ENCODE measurements at places on chromosomes 16 and 17.

- DNase-seq = no peak
Measured at GRCh38 chr16:50209546-50210265, 56.6 kb downstream of the TENT4B start.

DNA sequence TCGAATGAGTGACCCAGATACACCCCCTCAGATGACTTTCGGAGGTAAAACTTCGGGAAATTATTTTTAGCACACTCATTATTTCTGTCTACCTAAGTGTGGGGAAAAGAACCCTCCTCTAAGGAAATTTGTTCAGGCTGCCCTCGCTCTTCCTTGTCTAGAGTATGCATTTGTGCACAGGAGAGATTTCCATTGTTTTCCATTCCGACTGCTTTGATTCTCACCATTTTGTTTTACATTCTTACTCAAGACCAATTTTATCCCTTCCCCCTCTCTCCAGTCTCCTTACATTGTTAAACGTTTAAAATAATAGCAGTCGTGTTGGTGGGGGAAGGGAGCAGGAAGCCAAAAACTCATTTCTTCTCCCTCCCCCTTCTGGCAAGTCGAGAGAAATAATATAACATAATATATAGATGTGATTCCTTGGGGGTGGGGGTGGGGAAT lies 1.5 kb upstream of the CHD3 start:
- DNase-seq = no peak

GRCh38 chr17:17387498-17388362 lies 84.6 kb downstream of the NT5M start:
- DNase-seq = no peak

GRCh38 chr17:16425698-16426659 lies 10.6 kb downstream of the TRPV2 start:
- no peak for DNase-seq

- DNase-seq = no peak
Measured at GRCh38 chr16:85641776-85642176, 28.7 kb downstream of the GSE1 start.

DNA sequence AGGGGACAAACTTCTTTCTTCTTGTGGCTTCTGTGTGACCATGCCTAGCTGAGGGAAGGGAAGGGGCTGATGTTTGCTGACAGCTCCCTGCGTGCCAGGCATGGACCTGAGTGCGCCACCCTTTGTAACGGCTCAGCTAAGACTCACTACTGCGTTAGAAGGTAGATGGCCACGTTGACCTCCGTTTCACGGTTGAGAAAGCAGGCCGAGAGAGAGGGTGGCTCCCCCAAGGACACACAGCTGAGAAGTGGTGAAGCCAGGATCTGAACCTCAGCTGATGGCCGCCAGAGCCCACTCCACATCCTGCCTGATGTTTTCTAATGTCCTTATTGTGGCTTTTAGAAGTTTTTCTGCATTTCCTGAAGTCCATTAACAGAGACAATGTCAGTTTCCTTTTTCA lies 45.1 kb downstream of the RGS9 start:
- DNase-seq = no peak

GRCh38 chr16:30069611-30070462 lies 4.3 kb downstream of the ALDOA start:
- DNase-seq = no peak

DNA sequence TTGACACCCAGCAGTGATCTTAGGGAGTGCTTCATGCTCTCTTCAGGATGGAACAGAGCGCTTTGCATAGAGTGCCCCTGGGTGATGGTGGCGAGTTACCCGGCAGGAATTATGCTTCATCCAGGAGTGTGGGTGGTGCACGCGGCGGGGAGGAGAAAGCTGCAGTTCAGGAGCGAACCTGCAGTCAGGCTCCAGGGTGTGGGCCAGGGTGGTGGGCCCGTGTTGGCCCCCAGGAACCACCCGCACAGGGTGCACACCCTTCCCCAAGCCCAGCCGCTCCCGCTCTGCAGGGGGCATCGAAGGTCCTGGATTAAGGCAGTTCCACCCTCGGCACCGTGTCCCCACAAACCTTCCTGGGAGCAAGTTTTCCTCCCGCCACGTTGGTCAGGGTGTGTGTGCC lies 3.9 kb downstream of the RAB40C start:
- DNase-seq = no peak

DNA sequence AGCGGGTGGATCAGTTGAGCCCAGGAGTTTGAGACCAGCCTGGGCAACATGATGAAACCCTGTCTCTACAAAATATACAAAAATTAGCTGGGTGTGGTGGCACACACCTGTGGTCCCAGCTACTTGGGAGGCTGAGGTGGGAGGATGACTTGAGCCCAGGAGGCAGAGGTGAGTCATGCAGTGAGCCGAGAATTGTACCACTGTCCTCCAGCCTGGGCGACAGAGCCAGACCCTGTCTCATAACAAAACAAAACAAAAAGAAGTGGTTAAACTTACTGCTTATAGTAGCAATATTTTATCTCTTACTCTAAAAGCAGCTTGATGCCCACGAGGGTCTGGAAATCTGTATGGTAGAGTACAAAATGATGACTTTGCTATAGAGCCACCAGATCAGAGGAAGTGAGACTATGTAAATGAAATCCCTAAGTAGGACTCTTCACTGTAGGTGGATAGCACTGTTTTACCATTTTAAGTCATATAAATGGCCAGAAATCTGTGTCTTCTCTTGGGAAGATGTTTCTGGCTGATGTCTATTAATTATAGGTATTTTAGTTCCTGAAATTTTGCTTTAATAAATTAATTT lies 60.4 kb upstream of the MRC2 start:
- DNase-seq = no peak

GRCh38 chr17:72304859-72305258 lies 184.0 kb downstream of the SOX9 start:
- no peak for DNase-seq

DNA sequence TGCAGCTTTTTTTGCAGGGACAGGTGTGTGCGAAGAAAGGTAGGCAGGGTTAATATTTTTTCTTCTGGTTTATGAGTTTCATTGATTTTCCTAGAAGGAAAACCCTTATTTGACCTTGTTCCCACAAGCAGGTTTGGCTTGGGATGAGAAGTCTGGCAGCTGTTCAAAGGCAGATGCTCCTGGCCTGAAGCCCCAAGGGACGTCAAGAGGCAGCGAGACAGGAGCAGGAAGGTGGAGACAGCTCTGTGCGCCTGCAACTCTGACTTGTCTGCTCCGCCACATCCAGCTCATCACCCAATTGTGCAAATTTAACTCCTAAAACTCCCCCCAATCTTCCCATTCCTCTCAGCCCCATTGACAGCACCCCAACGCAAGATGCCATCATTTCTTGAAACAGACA lies 136.8 kb upstream of the XYLT1 start:
- DNase-seq = no peak

GRCh38 chr17:35244341-35245195 lies 1.7 kb downstream of the SLFN5 start:
- DNase-seq = peak; percentile 91

All from activated CD8-positive, alpha-beta memory T cell treated with anti-CD3 and anti-CD28 coated beads for 24 hours (primary cell).